ENCODE measurements at places on chromosomes 7 and 10.

GRCh38 chr7:101795461-101795860, 22.0 kb upstream of the CUX1 start:
- no peak for DNase-seq

DNA sequence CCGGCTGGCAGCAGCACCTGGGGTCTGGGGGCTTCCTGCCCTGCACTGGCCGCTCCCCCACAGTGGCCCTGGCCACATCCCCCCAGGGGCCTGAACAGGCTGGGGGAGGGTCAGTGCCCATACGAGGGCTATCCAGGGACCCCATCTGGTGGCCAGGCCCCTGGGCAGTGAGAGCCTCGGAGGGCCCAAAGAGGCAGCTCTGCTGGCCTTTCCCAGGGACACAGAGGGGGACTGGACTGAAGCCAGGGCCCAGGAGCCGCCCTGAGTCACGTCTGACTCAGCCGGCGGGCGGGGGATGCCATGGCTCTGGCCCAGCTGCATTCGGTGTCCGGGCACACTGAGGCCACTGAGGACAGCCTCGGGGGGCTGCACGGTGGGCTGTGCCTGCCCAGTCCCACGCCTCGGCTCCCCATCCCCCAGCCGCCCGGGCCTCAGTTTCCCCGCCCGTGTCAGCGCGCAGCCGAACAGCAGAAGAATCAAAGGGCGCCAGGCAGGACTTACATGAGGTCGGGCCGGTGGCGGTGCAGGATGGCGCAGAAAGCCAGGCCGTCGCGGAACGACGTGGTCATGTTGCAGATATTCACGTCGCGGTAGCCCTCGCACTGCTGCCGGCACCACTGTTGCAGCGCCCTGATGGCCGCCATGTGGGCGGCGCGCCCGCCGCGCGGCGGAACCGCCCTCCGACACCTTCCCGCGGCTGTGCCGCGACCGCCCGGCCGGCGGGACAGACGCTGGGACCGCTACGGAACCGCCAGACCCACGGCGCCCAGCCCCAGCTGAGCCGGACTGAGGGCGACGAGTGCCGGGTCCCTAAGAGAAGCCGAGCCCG, at the start of gene MICALL2:
Gene MICALL2, minus strand, starts transcription at position 788 of the 829 bp plus-strand sequence. Its CDS starts 144 bp downstream, at position 644.
- peak; percentile 80 for DNase-seq

DNA sequence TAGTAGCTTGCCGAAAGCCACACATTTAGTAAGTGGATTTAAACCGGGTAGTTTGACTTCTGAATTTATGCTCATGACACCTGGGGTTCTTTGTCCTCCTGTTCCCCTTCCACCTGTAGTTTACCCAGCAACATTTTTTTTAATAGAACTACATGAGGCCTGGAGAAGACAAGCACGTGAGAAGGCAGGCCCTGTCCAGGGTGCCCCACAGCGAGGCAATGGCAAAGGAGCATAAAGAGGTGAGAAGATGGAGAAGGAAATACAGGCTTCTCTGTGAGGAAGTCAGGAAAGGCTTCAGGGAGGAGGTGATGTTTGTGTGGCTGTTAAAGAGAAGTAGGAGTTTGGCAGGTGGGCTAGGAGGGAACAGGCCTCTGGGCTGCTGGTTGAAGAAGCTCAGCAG, 50.3 kb upstream of the LAMB1 start:
- no peak for DNase-seq

GRCh38 chr7:87206361-87206760, 13.2 kb downstream of the TMEM243 start:
- no peak for DNase-seq

DNA sequence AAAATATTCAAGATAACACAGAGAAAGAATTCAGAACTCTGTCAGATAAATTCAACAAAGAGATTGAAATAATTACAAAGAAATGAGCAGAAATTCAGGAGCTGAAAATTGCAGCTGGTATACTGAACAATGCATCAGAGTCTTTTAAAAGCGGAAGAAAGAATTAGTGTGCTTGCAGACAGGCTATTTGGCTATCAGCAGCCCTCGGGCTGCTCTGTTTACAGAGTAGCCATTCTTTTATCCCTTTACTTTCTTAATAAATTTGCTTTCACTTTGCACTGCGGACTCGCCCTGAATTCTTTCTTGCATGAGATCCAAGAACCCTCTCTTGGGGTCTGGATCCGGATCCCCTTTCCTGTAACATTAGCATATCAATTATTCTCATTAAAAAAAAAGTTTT, 1040.0 kb downstream of the SORCS3 start:
- DNase-seq, result peak; percentile 19

Measured in colonic mucosa (tissue), 4 donors.